Transverse colon (tissue), 4 donors: ENCODE measurements at places on chromosomes 4 and X. TPM values are rescaled to one million over a fixed set of nuclear protein-coding genes. Genes with fewer than 3 reads are reported as not detected.

DNA sequence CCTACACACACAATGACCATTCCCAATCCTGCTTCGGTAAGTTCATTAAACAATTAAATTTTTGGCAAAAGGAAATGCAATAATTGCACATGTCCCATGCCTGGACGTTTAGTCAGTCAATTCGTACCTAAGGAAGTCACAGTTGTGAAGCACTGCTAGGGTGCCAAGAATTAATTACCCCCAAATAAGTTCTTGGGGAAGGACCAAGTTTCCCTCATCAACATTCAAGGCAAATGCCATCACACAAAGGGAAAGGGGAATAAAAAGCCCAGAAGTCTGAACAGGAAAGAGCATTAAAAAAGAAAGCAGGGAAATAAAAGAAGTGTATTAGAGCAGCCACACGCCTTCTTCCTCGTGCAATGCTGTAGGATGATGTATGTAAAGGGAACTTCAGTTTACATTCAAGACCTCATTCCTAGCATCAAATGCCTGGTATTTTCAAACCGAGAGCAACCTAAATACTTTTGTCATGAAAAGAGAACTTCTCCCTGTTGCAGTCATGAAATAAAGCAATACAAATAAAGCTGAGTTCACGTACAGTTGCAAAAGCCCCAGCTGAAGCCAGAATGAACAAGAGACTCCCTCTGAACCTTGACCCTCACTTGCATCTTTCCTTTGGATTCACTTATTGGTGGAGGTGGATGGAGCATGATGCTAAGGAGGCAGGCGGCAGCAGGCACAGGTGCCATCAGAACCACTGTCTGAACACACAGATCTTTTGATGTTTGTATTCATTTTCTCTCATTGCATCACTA lies 124.0 kb upstream of the PPARGC1A start:
- no peaks in the 10 kb centered on the region for H3K27me3 ChIP-seq
- no peak for DNase-seq
- no peaks in the 10 kb centered on the region for H3K36me3 ChIP-seq
- no peak overlapping the region for H3K27ac ChIP-seq
- no peaks in the 10 kb centered on the region for H3K4me1 ChIP-seq

- H3K4me3 ChIP-seq: no peak overlapping the region
- DNase-seq: no peak
- H3K4me1 ChIP-seq: no peaks in the 10 kb centered on the region
- H3K27me3 ChIP-seq: no peaks in the 10 kb centered on the region
- H3K36me3 ChIP-seq: no peaks in the 10 kb centered on the region
- H3K27ac ChIP-seq: no peak overlapping the region
Measured at GRCh38 chrX:23978491-23978890, 48.5 kb downstream of the KLHL15 start.

GRCh38 chr4:185328586-185328985 lies 67.1 kb downstream of the LRP2BP start:
- no peak overlapping the region for H3K4me3 ChIP-seq
- peaks cover 6% of the 10 kb centered on the region for H3K4me1 ChIP-seq
- H3K36me3 ChIP-seq: no peaks in the 10 kb centered on the region
- DNase-seq: no peak

GRCh38 chr4:6027392-6027791 lies 9.2 kb upstream of the C4orf50 start:
- DNase-seq: no peak
- no peaks in the 10 kb centered on the region for H3K36me3 ChIP-seq
- no peaks in the 10 kb centered on the region for H3K4me1 ChIP-seq
- H3K27ac ChIP-seq: no peak overlapping the region

DNA sequence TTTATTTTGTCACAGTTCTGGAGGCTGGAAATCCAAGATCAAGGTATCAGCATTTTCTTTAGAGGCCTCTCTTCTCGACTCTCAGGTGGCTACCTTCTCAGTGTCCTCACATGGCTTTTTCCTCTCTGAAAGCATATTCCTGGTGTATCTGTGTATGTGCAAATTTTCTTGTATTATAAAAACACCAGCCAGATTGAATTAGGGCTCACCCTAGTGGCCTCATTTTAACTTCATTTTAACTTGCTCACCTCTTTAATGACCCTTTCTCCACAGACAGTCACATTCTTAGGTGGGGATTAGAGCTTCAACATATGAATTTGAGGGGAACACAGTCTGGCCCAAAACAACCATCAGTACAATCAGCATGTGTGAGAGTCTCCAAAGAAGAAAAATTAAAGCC lies 542.4 kb upstream of the FAM241A start:
- DNase-seq: no peak
- H3K27ac ChIP-seq: no peak overlapping the region
- no peaks in the 10 kb centered on the region for H3K27me3 ChIP-seq
- H3K4me3 ChIP-seq: no peak overlapping the region
- H3K4me1 ChIP-seq: no peaks in the 10 kb centered on the region

DNA sequence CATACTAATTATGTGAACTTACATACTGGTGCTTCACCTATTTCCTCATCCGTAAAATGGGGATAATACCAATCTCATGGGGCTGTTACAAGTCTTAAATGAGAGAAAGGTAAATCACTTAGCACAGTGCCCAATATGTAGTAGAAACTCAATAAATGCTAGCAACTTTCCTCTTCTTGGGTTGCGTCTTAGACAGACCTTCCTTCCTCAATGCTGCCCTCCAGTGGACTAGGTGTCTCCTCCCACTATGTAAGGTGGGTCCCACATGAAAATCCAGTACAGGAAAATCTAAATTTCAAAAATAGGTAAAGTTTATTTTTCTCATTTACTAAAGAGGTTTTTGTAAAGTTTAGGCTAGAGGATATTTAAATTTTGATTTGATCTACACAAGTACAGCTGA lies 20.6 kb downstream of the ZDHHC9 start:
- no peak overlapping the region for H3K4me3 ChIP-seq
- no peaks in the 10 kb centered on the region for H3K4me1 ChIP-seq
- no peaks in the 10 kb centered on the region for H3K36me3 ChIP-seq
- H3K27me3 ChIP-seq: no peaks in the 10 kb centered on the region
- H3K27ac ChIP-seq: no peak overlapping the region

The PABPC5 gene
- total RNA-seq: 1.1 TPM

The S100G gene
- not detected for total RNA-seq

The FAAH2 gene
- total RNA-seq: 14.5 TPM

GRCh38 chrX:67545893-67546495 lies 2.2 kb downstream of the AR start:
- H3K27ac ChIP-seq: peak overlapping the region; percentile 31
- H3K4me1 ChIP-seq: no peaks in the 10 kb centered on the region
- no peaks in the 10 kb centered on the region for H3K36me3 ChIP-seq
- H3K27me3 ChIP-seq: peaks cover 26% of the 10 kb centered on the region
- no peak for DNase-seq
- peak overlapping the region; percentile 14 for H3K4me3 ChIP-seq

The GAB1 gene
- 33.0 TPM for total RNA-seq

- peaks cover 20% of the 10 kb centered on the region for H3K27me3 ChIP-seq
- H3K4me3 ChIP-seq: no peak overlapping the region
- peak; percentile 22 for DNase-seq
Measured at GRCh38 chr4:40197879-40198689, 1.3 kb downstream of the RHOH start.
